ENCODE measurements at places on chromosomes 7 and 10.
A peak's percentile ranks its signal among the peaks of the same experiment; 100 is the strongest.

- no peak for DNase-seq
These were observed 73.2 kb downstream of the SHTN1 start for GRCh38 chr10:116931806-116932205.

DNA sequence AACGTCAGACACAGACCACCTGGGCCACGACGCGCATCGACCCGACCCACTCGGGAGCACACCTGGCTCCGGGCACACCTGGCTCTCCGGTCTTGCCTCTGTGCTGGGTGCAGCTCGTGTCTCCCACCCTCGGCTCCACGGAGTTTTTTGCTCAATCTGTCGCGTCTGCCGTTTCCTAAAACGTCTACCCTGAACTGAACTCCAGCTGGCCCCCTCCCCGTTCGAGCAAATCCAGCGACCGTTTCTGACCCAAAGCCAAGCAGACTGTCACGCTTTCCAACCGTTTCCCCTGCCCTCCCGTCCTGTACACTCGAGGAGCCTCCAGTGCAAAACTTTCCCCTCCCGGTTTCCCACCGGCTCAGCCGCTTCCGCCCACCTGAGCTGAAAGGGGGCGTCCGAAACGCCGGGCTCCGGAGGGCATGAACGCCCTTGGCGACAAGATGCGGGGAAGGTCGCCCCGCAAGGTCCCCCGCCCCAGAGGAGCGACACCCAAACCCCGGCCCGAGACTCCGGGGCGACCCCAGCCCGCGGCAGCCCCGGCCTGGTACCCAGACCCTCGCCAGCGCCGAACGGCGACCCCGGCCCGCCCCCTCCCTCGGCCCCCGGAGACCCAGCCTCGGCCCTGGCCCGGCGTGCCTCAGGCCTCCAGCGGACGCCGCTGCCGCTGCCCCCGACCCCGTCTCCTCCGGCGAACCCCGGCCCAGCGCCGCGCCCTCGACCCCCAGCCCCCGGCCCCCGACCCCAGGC, 557 bp downstream of the CYTH3 start:
- no peak for DNase-seq

- no peak for DNase-seq
These were observed 49.6 kb upstream of the RHEB start for GRCh38 chr7:151568956-151569940.

DNA sequence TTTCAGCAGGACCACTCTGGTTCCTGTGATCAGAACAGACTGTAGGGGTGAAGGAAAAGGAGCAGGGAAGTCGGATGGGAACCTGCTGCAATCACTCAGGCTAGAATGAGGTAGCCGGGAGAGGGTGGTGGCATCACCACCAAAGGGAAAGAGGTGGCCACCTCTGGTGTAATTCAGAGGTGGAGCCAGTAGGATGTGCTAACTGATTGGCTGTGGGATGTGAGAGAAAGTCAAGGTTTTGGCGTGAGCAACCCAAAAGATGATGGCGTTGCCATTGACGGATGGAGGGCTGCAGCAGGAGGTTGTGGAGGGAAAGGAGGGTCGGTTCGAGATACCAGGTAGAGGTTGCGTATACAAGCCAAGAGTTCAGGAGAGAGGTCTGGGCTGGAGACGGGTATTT, 7.4 kb upstream of the VSIR start:
- DNase-seq: no peak

DNA sequence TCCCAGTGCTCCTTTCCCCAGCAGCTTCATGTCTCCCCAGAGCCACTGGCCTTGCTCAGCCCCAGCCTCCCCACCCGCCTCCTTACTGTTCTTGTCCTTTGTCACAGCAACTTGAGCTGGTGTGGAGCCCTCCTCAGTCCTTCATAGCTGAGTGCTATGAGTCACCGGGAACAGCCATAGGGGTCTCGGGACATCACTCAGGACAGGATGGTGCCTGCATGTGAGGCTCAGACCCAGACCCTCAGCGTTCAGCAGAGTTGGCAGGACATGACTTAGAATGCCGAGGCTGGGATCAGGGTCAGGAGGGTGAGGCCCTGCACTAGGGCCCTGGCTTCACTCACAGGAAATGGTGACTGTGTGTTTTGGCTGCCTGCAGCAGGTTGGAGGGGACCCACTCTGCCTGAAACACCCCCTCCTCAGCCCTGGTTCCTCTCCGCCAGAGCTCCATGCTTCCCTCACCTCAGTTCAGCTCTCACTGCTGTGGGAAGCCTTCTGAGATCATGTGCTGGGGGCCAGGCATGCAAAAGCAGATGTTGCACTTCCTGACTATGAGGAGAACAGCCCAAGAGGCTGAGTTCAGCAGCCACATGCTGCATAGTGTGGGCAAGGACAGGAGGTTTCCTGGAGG, 40.7 kb upstream of the GJD4 start:
- peak; percentile 76 for DNase-seq

DNA sequence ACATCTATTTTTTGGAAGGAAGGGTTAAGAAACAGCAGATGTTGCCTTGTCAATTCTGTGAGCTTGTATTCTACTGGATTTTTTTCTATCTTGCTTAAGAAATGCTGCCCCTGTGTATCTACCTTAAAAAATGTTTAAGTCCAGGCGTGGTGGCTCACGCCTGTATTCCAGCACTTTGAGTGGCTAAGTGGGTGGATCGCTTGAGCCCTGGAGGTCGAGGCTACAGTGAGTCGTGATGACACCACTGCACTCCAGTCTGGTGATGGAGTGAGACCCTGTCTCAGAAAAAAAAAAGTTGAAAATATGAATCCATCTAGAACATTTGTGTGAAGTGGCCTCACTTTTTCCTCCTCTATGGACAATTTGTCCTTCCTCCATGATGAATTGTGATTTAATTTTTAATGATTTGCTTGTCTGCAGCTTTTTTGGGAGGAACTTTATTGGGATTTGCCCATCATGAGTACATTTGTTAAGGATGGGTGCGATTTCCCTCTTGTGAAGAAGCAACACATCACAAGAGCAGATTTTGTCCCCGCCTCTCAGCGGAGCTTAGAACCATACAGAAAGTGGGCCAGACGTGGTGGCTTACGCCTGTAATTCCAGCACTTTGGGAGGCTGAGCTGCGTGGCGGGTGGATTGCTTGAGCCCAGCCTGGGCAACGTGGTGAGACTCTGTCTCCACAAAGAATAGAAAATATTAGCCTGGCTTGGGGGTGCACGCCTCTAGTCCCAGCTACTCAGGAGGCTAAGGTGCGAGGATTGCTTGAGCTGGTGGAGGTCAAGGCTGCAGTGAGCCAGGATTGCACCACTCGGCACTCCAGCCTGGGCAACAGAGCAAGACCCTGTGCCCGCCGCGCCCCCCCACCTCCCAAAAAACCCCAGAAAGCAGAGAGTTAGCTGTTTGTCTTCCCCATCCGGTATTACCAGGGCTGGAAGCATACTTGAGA, 57.7 kb downstream of the DNAJB6 start:
- peak; percentile 21 for DNase-seq

DNA sequence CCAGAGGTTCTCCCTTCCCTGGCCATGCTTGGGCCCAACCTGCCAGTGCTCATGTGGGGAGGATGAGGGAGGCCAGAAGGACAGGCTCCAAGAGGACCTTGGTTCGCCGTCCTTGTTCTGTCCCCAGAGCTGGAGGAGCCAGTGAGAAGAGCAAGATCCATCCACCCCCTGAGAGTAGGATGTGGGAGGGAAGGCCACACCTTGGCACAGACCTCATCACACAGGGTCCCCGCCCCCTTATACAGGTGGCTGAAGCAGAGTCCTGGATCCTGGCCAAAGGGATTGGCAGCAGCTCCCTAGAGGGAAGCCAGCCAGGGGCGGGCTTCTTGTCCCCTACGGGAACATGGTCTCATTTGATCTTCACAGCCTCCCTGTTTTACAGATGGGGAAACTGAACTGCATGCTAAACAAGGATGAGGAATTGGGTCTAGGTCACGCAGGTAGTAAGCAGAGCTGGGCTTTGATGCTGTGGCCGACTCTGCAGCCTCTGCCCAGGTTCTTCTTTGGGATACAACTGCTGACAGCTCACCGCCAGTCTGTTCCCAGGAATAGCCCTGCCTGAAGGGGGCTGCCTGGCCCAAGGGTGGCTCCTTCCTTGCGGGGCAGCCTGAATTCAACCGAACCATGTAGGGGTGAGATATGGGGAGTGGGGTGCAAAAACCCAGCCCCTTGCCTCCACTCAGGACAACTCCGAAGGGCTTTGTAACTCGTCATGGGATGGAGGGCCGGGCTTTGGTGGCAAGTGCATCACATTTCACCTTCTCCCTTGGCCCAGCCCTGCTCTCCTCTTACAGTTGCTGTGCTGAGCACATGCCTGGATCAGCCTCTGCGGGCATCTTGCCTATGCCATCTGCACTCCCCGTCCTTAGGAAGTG, 62.2 kb upstream of the KDM7A start:
- no peak for DNase-seq

DNA sequence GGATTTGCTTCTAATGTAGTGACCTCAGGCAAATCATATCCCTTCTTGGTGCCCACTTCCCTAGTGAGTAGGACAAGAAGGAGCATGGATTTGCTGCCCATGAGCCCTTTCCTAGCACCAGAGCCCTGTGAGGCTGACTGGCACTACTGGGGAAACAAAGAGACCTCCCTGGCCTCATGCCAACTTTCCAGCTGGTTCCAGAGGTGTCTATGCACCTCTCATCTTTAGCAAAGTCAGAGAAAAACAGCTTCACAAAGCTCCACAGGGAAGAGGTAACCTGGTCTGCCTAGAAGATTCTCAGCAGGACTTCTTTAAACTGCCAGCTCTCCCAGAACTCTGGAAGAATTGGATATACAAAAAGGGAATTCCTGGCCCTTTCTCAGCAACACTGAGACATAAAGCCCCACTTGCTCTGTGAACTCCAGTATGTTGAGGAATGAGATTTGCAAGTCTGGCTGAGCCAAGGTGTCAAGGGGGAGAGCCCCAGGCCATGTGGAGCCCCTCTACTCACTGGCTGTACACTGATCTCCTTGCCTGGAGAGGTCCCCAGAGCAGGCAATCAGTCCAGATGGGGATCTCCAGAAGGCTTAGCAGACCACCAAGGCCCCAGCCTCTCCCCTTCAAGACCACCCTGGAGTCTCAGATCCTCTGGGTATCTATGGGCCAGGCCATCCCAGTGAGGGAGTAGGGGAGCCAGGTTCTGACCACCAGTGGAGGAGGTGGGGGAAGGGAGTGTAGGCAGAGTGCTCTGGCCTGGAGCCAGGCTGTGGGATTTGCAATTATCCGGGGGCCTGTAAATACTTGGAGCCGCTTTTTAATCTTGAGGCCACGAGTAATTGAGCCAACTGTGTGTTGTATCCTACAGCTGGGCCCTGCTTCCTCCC, 24.4 kb upstream of the RBM20 start:
- no peak for DNase-seq

GRCh38 chr10:5619362-5620211, 46.8 kb downstream of the ASB13 start:
- no peak for DNase-seq

GRCh38 chr10:59801171-59801570, 47.9 kb upstream of the MRLN start:
- no peak for DNase-seq

GRCh38 chr7:114468844-114469243, 54.2 kb downstream of the FOXP2 start:
- no peak for DNase-seq

GRCh38 chr7:50304129-50304910, at the start of gene IKZF1:
IKZF1 (plus strand) TSS chr7:50304716; CDS start chr7:50319062, 14,346 bp downstream.
- DNase-seq: no peak

GRCh38 chr10:84546609-84547008, 218.2 kb downstream of the CCSER2 start:
- no peak for DNase-seq

Measured in kidney capillary endothelial cell (primary cell).